ENCODE measurements at places on chromosomes 5 and 9. TPM values are rescaled to one million over a fixed set of nuclear protein-coding genes. Genes with fewer than 3 reads are reported as not detected.
A peak's percentile ranks its signal among the peaks of the same experiment; 100 is the strongest.

Gene CNTLN
- 17.3 TPM for total RNA-seq

Gene CDH6
- 24.9 TPM for total RNA-seq

Gene NINJ1
- 53.1 TPM for total RNA-seq

Gene C9orf152
- 0.45 TPM for total RNA-seq

Gene SREK1
- 47.4 TPM for total RNA-seq

Gene PAEP
- not detected for total RNA-seq

DNA sequence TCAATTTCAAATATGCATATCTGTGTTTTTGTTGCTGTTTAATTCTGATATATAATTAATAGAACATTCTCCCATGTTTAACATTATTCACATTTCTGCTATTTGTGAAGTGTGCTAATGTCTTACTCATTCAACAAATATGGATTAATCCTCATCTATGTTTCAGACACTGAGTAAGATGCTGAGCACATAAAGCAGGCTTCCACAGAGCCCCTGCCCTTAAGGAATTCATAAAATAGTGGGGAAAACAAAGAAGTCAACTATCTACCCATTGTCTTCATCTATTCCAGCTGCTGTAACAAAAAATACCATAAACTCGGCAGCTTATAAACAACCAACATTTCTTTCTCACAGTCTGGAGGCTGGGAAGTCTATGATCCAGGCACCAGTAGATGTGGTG is 333.3 kb downstream of the SEMA5A start:
- no peak for ATAC-seq

GRCh38 chr5:174319551-174319950 is 274.0 kb downstream of the NSG2 start:
- ATAC-seq, result no peak

GRCh38 chr9:19630760-19631159 is 158.1 kb downstream of the SLC24A2 start:
- ATAC-seq, result no peak

GRCh38 chr9:90546200-90546599 is 96.4 kb downstream of the DIRAS2 start:
- peak; percentile 99 for ATAC-seq

GRCh38 chr5:501105-501830 is 23.0 kb downstream of the SLC9A3 start:
- ATAC-seq, result no peak

GRCh38 chr9:89888233-89888632 is 283.4 kb downstream of the GADD45G start:
- no peak for ATAC-seq

DNA sequence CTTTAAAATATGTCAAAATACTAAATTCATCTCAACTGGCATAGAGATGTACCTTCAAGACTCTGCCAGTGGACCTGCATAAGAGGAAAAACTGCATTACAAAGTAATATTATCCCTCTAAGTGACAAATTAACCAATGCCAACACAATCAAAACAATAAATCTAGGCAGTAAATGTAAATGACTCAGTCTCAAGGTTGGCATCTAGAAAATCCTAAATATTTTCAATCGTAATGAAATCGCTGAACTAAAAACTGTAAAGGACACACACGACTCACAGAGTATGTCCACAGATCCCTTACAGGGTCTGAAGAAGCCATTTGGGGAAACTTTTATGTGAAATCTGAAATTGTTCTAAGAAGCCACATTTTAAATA is 31.2 kb downstream of the ERMP1 start:
- ATAC-seq, result no peak

DNA sequence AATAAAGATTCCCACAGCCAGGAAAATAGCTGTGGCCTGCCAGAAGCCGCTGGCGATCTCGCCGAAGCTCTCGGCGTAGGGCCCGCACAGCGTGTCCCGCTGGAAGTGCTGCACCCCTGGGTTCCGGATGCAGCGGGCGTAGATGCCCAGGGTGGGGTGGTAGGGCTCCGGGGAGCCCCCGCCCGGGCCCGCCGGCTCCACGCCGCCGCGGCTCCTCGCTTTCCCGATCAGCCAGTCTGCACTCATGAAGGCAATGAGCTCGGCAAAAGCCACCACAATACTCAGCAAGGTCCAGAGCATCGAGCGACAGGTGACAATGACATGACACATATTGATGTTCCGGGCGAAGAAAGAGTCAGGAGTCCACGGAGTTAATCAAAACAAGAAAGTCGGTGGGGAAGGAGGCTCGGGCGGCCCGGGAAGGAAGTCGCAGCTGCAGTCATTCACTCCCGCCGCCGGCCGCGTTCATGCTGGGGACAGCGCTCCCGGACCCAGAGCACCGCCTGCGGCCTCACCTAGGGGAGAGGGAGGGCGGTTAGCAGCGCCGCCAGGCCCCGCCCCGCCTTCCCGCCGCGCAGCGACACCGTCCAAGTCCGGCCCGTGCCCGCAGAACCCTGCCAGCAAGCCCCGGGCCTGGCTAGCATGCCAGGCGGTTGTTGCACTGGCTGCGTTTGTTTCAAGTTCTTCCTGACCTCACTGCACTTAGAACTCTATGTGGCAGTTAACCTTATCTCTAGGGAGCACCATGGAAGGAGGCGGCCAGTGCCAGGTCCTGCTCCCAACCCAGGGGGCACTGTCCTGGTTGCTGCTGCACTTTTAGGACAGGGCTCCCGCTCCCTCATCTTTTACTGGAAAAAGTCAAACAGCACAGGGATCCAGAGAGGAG is 138.4 kb downstream of the LHFPL2 start:
- peak; percentile 68 for ATAC-seq

DNA sequence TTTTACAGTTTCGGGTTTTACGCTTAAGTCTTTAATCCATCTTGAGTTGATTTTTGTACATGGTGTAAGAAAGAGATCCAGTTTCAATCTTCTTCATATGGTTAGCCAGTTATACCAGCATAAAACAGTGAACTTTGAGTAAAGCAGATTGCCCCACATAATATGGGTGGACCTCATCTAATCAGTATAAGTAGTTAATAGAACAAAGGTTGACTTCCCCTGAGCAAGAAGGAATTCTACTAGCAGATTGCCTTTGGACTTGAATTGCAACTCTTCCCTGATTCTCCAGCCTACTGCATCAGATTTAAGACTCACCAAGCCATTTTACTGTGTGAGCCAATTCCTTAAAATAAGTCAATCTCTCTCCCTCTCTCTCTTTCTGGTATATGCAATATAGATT is 173.2 kb downstream of the SNCAIP start:
- ATAC-seq, result no peak

- no peak for ATAC-seq
These were observed 97.1 kb downstream of the ADCY2 start for GRCh38 chr5:7493081-7493480.

DNA sequence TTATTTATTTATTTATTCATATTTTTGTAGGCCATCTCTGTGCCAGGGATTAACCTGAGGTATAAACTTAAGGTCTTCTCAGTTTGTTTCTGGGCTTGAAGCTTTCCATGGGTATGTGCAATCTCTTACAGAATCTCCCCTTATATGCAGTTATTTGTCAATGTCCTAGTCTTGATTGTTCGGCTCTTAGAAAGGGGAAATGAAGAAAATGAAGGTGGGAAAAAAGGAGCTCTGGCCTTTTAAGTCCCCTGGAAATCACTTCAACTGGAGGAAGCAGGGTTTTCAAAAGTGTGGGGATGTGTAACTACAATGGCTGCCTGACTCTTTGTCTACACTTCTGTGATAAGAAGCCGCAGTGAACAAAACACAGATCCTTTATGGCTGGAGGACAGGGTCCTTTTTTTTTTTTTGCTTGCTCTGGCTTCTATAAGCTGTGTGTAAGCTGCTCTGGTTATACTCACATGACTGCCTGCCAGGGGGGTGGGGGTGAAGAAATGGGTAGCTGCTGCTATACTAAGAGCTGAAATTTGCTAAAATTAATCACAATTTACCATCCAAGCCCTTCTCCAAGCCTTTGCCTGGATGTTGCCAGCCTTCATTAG is 33.7 kb downstream of the CENPP start:
- no peak for ATAC-seq

DNA sequence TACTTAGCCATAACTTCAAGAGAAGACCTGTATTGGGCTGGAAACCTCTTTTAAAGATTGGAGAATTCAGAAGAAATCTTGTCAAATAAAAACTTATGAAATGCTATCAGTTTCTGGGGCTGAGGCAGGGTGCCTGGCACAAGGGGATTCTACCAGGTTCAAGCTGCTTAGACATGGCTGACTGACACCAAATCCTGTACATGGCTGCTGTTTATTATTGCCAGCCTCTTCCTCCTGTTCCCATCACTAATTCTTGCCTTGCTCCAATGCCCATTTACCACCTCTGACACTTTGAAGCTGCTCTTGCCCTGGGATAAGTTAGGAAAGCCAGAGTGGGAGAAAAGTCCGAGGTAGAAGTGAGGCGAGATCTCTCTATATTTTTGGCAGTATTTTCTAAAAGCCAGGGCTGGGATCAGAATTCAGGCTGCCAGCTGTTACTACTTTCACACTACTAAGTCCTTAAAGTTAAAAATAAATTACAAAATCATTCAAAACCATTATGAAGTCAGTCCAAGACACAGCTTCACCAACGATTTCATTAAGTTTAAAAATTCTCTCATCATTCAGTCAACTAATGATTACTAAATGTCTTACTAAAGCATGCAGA is 66.3 kb upstream of the TNFAIP8 start:
- no peak for ATAC-seq

GRCh38 chr9:137412431-137412830 is 10.5 kb downstream of the EXD3 start:
- ATAC-seq, result no peak

- no peak for ATAC-seq
These were observed 10.9 kb downstream of the NEK6 start for GRCh38 chr9:124268661-124269060.

GRCh38 chr5:94544031-94544650 is 74.3 kb downstream of the KIAA0825 start:
- peak; percentile 90 for ATAC-seq

DNA sequence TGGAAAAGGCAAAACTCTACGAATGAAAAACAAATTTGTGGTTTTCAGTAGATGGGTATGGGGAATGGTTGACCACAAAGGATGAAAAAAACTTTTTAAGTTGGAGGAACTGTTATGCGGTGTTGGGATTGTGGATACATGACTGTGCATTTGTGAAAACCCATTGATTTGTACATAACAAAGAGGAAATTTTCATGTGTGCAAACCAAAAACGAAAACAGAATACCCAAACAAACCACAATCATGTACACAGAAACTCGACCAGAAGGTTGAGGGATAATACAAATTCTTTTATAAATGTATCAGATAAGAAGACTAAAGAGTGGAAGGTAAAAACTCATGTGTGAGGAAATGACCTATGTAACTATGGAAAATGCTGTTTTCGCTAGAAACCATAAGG is 1012.4 kb downstream of the CDH18 start:
- no peak for ATAC-seq

- ATAC-seq, result no peak
These were observed 9.8 kb downstream of the POLR1E start for GRCh38 chr9:37495571-37495970.

- peak; percentile 24 for ATAC-seq
These were observed 163.4 kb downstream of the ICE1 start for GRCh38 chr5:5585751-5586341.

DNA sequence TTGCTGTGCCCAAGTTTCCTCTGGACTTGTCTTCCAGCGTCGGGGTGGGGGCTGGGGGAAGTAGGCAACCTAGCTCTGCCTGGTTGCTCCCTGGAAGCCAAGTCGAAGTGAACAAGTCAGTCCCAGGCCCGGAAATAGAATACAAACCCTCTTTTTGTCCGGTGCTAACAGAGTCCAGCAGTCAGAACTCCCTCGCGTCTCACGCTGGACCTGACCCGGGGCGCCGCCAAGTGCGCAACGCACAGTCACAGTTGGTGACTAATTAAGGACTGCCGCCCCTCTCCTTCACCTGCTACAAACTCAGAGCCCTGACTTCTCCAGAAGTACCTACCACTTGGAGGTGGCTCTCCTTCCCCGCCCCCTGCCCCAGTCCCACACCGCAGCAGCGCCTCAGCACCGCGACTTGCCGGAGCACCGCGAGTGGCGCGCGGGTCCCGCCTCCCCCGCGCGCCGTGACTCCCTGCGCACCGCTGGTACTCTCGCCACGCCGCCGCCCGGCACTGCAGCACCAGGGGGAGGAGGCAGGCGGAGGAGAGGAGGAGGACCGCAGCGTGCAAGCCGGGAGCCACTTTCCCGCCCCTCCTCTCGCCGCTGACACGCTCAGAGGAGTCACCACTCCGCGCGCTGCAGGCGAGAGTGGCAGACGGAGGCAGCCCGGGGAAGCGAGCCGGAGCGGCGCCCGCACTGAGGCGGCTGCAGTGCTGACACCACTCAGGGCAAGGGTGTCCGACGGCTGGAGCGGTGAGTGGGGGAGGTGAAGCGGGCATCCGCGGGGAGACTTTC is at the start of gene SV2C:
TSS of gene SV2C (plus strand) at position 612 of the 783 bp plus-strand sequence. CDS start 48,368 bp downstream, outside the sequence.
- peak; percentile 73 for ATAC-seq

GRCh38 chr5:43227655-43228054 is 35.6 kb downstream of the NIM1K start:
- no peak for ATAC-seq
